ENCODE measurements at places on chromosomes 11 and 22.

GRCh38 chr11:3920148-3920852 is 64.8 kb downstream of the STIM1 start:
- no peak for DNase-seq

DNA sequence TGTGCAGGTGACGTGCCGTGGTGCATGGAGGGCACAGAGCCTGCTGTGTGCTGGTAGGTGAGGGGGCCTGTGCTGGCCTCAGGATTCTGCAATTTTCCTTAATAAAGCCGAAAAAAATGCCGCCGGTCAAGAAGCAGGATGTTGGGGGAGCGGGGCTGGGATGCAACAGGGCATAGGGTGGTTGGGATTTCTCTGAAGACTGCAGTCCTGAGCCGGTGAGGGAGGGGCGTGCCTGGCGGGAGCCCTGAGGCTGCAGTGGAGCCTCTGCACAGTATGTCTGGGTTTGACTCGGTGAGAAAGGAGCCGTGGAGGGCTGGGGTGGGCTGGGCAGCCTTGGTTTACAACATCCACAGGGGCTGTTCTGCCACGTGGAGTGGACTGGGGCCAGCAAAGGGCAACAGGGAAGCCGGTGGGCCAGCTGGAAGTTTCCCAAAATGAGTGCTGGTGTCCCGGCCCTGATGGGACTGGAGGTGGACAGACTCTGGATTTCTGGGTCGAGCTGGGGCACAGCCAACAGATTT is 1.3 kb downstream of the CDHR5 start:
- no peak for DNase-seq

GRCh38 chr22:29702931-29703501 is 16.8 kb upstream of the CABP7 start:
- no peak for DNase-seq

DNA sequence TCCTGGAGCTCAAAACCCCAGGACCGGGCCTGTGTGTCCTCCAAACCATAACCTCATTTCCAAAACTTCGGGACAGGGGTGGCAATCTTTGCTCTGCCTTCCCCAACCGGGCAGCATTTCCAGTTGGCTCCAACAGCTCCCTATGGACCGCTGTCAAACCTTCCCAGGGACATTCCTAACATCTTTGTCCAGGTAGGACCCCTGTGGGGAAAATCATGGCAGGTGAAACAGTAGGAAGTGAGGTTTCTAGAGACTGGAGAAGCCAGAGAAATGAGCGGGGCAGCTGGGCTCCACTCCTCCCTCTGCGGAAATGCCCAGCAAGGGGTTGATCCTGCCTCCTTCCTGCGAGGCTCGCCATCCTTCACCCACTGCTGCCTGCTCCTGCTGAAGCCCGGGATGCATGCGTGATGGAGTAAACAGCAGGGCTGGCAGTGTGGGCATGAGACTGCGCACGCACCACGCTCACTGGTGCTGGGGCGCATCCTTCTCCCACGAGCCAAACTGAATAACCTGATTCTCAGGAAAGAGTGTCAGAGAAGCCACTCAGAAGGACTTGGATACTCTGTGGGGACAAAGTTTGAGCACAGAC is 136.4 kb downstream of the BUD13 start:
- DNase-seq, result no peak

DNA sequence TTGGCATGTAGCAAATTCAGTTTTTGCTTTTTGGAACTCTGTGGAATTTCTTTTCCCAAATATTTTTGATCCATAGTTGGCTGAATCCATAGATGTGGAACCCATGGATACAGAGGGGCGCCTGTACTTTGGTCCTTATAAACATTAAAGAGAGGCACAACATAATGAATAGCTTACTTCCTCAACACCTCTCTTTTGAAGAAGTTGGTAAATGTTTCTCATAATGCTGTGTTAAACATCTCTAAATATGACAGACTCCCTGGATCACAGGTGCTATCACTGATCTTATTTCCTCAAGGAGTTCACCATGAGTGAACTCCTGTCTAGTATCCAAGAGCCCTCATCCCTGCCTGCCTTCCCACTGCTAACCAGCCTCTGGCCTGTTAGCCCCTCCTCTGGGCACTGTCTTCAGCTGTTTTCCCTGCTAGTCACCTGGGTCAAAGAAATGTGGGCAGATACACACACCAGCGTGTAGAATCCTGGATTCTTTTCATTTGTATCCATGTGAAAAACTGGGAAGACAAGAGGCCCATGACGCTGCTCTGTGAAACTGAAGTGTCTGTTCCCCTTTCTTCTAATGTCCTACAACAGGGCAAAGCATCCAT is 63.7 kb downstream of the HIRA start:
- DNase-seq, result no peak

- no peak for DNase-seq
These were observed 1225.9 kb upstream of the CNTN5 start for GRCh38 chr11:97794876-97795275.

DNA sequence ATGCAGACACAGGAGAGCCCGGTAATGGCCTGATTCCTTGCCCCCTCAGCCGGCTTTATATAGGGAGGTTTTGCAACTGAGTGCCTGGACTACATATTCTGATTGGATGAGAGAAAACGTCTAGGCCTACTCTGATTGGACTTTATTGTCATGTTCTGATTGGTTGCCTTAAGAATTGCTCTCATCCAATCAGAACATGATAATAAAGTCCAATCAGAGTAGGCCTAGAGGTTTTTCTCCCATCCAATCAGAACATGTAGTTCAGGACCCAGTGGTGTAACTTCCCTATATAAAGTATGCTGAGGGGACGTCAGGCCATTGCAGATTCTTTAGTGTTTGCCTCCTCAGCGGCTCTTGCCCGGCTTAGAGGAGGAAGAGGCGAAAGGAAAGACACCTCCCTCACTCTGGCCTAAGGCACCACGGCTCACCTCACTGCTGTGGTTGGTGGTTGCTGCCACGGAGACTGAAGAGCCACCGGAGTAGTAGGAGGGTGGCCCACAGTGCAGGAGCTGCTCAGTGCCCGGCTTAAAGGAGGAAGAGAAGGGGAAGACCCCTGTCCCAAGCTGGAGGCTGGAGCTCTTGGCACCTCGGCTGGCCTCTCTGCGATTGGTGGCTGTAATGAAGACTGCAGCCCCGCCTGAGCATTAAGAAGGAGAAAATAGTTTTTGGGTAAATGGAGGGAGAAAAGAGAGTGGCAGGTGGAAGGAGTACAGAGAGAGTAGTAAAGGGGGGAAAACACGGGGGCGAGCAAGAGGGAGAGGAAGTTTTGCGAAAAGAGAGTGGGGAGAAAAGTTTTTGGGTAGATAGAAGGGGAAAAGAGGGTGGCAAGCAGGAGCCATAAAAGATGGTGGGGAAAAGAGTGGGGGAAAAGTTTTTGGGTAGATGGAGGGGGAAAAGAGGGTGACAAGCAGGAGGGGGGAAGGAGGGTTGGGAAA is 116.7 kb upstream of the SERPIND1 start:
- no peak for DNase-seq
